Stimulated activated CD8-positive, alpha-beta memory T cell treated with anti-CD3 and anti-CD28 coated beads, Interleukin-4, amount 100 ng/mL, for 4 hours (primary cell): ENCODE measurements at places on chromosomes 3 and 15.

DNA sequence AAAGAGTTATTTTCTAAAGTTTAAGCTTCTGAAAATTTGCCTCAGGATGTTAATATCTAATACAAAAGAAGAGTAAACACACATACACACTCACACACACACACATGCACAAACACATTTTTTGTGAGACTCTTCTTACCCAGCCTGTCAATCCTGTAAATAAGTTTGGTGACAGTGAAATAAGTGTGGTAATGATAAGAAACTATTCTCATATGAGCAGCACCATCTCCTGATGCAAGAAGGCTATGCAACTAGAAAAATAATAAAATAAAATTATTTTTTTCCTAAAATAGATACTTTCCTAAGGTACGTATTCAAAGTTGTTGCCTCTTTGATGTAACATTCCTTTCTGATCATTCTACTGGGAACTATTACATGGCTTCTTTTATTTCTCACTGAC lies 155.1 kb downstream of the MECOM start:
- no peak for DNase-seq

DNA sequence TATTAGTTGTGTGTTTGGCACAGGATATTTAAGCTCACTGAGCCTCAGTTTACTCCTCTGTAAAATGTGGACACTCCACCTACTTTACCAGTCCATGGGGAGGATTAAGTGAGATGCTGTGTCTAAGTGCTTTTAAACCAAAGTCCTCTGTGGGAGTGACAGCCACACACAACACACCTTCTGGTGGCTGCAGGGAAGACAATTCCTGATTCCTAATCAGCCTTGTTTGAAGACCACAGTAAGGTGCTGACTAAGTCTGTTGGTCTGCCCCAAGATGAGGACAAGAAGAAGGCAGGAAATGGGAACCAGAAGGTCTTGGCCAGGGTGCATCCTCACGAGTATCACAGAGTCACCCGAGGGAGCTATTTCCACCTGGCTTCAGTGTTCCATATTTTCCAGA lies 52.3 kb downstream of the EPHB1 start:
- no peak for DNase-seq

DNA sequence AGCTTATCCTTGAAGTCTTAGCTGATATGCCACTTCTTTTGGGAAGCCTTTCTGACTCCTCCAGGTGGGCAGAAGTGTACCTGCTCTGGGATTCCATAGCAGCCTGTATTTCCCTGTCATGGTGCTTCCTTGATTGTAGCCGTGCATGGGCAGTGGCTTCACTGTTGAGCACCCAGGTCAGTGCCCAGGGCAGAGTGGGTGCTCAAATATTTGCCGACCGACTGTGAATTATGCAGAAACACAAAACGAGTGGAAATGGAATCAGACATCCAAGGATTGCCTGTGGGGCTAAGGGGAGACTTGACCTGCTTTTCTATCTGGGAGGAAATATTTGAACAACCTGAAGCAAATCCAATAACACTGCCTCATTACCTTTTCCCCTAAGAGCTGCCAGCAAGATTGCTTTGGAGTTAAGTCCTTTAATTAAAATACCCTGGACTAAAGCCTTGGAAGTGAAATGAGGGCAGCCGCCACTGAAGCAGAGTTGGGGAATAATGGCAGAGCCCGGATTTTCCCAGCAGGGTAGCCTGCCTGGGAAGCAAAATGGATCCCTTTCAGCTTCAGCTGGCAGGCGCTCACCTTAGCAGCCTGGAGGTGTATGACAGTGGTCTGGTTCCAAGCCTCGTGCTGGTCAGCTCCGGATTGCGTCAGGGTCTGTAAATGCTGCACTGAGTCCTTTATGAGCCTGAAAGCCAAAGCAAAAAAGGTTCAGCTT lies 14.9 kb downstream of the ACOX2 start:
- DNase-seq = no peak

DNA sequence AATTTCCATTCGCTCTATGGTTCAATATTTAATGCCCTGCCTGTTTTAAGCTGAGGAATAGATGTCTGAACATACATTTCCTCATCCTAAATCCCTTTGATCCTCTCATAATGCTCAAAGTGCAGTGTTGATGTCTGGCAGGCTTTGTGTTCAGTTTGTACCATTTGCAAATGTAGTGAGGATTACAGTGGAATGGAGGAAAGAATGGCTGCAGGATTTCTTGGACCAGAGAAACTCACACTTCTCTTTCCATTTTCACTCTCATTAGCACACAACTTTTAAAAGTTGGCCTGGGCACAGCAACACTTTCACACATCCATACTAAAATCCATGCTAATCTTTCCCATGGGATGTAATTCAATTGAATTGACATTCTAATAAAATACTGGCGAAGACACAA lies 28.6 kb upstream of the THRB start:
- DNase-seq = no peak

DNA sequence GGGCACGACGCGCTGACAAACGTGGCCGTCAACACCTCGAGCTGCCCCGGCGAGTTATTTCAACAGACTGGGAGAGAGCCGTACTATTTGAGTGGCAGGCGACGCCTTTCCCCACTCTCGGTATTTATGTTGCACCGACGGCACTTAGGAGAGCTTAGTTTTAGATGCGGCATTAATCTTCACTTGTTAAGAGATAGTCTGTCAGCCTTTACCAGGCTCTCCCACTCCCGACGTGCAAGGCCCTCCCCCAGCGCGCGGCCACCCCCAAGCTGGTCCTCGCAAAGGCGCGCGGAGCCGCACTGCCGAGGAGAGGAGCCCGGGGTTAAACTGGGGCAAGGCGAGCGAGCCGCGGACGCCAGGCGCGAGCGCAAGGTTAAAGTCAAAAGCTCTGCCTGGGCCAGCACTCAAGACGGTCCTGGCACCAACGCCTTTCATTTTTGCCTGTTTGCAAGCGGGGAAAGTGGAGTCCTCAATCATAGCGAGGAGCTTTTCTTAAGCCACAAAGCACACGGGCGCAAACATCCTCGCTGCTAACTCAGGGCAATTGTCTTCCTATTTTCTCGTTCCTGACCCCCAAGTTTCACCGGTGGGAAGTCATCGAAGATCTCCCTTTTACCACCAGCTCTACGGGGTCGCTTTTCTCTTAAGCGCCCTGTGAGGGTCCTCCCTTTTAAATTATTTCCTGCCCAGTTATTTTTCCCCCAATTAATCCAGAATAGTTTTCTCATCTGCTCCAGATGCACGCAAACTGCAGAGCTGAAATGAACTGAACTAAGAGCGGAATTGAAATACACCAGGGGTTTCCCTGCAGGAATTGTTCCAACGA lies 86.6 kb downstream of the NR2F2 start:
- no peak for DNase-seq
